ENCODE measurements at places on chromosomes 16 and 17.

- no peak for DNase-seq
Observed at GRCh38 chr17:61076621-61077031, 323.0 kb upstream of the TBX2 start.

GRCh38 chr16:64823481-64824075 is 298.3 kb downstream of the CDH11 start:
- no peak for DNase-seq

- DNase-seq, result no peak
Observed at GRCh38 chr16:22250522-22250921, 44.4 kb downstream of the EEF2K start.

GRCh38 chr17:32345951-32346600 is 3.9 kb upstream of the ZNF207 start:
- no peak for DNase-seq

DNA sequence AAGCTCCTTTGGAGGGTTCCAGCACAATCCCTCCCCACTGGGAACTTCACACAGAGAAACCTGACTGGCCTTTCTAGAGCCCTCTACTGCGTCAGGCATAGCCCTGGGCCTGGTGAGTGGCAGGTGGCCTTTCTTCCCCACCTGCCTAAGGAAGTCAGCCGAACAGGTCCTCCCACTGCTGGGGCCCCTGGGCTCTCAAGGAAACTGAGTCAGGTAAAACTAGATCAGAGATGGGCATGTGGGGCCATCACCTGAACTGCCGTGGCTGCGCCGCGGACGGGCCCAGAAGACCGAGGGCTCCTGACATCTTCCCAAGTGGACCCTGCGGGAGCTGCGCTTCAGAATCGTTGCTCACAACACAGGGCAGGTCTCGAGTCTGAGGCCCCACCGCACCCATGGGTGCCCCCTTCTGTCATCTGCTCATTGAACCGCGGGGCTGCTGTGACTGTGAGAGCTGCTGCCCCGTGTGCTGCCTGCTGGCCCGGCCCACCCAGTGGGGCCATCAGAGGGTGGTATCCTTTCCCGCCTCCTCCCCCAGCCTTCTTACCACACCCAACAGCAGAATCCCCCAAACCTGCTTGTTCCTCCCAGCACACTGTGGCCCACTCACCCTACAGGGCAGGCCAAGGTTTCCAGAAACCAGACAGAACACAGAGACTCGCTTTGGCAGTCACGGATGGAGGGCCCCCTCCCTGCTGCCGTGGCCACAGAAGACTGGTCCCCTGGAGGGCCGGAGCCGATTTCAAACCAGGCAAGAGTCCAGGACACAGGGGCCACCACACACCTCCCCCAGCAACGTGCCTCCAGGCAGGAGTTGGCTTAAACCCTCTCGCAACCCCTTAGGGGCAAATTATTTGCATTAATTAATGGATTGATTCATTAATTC is 81.1 kb downstream of the TBC1D16 start:
- no peak for DNase-seq

GRCh38 chr17:55053855-55054254 is 85.3 kb downstream of the STXBP4 start:
- no peak for DNase-seq

DNA sequence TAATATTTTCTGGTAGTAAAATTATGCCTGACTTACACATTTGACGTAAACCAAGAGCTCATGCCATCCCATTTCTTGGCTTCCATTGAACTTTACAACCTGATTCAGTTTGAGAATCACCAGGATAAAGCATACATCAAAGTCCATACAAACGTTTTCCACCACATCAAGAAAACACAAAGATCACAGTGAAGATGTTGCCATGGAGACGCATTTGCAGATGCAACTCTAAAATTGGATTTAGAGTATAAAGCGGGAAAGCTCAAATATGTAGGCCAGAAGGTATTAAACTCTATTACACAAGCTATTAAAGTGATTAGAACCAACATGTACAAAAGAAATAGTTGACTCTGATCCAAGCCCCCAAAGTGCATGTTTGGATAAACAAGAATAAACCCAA is 10.4 kb downstream of the C16orf46 start:
- DNase-seq, result no peak

DNA sequence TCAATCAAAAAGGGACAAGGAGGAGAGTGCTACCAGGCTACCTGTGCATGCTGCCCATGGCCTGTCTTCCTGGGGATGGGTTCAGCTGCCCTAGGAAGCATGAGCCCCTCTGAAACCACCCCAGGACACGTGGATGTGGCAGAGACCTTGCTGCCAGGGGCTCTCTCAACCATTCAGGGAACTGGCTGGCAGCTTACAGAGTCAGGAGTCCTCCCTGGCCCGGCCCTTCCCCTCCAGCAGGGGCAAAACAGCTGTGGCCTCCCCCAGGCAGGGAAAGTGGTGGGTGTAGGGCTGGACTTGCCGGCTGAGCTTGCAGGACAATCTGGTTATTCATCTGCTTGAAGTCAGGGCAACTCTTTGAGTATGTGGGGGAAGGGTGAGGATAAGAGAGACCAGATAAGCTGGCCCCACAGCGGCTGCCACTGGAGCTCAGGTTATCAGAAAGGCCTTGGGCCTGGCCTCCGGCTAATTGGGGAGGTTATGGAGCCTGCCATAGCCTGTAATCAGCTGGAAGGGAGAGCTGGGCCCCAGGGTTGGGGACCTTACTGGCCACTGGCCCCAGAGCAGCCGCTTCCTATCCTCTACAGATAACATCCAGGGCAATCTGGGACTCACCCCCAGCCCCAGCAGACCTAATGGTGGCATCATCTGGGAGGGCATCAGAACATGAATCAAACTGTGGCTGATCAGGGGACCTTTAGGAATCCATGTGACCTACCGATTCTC is 5.6 kb upstream of the TBX2 start:
- DNase-seq, result no peak

GRCh38 chr17:82668631-82669099 is 20.4 kb upstream of the WDR45B start:
- DNase-seq, result peak; percentile 35

- DNase-seq, result no peak
Observed at GRCh38 chr16:28839899-28840298, 6.2 kb downstream of the TUFM start.

- DNase-seq, result no peak
Observed at GRCh38 chr17:67322042-67322787, 44.2 kb downstream of the PSMD12 start.

DNA sequence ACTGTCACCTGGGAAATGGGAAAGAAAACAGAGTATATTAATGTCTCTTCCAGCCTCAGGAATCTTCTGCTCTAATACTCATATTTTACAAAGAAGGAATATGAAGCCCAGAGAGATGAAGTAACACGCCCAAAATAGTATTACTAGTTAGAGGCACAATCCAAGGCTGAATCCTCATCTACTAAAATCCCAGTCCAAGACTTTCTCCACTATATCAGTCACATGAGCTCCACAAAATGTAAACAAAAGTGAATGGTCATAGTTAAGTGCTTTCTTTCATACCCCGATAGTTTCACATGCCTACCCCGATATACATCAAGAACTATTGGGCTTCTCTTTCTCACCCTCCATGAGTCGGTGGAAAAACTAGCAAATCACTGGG is 965 bp downstream of the INTS2 start:
- DNase-seq, result peak; percentile 22

GRCh38 chr17:6456321-6456720 is 12.1 kb downstream of the PIMREG start:
- no peak for DNase-seq

DNA sequence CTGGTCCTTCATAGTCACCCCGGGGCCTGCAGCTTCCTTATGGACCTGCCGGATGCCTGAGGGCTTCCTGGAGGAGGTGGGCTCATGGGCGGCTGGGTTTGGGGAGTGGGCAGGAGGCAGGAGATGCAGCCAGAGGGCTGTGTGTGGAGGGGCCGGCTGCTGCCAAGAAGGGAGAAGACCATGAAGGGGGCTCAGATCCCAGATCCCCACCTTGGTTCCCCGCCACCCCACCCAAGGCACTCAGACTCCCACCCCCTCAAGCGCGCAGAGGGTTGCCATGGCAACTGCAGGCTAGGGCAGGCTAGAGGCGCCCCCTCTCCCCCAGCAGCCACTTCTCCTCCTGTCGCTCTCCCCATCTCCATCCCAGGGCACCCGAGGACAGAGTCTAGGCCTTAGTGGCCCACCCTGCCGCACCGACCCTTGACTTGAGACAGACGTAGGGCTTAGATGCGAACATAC is 104.5 kb downstream of the CRLF3 start:
- DNase-seq, result no peak

- DNase-seq, result no peak
Observed at GRCh38 chr17:40072040-40072734, 9.4 kb downstream of the THRA start.

- DNase-seq, result no peak
Observed at GRCh38 chr17:39404542-39405378, 3.3 kb upstream of the FBXL20 start.

DNA sequence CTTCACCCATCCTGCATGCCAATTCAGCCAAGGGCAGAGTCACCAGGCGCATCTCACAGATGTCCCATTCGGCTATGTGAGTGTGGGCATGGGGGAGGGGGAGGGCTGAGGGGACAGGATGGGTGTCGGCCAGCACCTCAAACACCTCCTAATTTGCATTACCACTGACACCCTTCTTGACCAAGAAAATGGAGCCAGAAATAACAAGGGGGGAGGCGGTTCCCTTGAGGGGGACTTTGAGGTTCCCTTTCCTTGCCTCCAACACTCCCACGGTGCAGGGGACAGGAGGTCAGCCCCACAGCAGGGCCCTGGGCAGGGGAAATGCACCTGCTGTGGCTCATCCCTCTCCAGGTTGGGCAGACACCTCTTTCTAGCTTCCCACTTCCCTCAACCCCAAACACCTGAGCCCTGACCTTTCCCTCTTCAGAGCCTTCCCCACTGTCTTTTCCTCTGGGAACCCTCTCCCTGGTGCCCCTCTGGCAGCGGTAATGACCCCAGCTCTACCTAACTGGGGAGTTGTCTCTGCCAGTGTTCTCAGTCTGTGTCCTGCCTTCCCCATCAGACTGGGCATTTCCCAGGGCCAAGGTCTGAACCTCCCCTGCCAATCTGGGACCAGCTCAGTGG is 18.2 kb upstream of the TBX21 start:
- DNase-seq, result no peak

DNA sequence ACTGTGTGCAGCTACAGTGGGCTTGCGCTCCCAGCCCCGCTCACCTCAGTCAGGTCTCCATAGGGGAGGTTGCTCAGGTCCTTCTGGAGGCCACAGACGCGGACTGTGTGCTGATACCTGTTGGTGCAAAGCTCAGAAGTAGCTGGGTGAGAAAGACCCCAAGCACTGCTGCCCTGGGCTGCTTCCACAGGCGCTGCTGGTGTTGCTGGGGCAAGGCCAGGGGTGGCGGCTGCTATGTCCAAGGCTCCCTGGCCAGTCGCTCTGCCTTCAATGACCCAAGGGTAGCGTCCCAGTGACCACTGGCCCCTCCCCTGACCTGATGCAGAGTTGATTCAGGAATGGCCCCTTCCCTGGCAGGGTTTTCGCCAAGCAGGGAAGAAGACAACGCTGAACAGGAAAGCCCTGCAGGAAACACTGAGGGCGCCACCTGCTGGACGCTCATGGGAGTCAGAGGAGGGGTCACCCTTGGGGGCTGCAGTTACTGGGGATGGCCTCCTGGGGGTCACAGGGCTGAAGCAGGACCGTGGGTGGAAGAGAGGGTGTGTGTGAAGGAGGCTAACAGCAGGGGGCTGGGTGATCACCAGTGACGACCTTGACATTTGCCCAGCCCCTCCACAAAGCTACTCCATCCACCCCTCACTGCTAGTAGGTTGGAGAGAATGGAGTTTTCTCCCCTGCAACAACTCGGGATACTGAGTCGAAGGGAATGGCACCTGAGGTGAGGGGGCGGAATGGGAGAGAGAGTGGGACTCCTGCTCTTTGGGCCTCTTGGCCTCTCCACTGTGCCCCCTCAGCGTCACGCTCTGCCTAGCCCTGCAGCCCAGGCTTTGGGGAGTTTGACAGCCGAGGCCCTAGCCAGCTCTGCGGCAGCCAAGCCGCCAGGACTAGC is 38.3 kb downstream of the ABCC12 start:
- DNase-seq, result peak; percentile 87

DNA sequence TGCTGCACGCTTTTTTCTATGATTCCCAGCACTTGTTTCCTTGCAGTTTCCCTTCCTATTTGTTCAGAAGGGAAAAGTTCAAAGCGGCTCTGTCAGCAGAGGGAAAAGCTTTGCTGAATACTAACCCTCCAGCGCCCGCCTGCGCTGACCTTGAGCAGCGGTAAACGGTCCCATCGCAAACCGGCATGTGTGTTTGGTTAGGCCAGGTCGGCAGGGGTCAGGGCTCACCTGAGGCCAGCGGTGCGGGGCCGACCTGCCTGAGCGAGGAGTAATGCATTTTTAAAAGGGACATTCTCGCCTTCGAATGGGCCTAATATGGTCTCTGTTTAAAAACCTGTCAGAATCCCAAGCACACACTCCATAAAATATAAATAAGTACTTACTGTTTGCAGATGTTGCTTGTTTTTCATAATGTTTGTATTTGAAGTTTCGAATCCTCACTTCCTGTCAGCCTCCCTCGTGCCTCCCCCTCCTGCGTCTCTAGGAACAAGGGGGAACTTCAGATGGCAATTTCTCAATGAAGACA is 110.1 kb downstream of the IRX3 start:
- DNase-seq, result no peak

GRCh38 chr16:72129976-72130656 is 36.5 kb downstream of the DHX38 start:
- DNase-seq, result no peak

DNA sequence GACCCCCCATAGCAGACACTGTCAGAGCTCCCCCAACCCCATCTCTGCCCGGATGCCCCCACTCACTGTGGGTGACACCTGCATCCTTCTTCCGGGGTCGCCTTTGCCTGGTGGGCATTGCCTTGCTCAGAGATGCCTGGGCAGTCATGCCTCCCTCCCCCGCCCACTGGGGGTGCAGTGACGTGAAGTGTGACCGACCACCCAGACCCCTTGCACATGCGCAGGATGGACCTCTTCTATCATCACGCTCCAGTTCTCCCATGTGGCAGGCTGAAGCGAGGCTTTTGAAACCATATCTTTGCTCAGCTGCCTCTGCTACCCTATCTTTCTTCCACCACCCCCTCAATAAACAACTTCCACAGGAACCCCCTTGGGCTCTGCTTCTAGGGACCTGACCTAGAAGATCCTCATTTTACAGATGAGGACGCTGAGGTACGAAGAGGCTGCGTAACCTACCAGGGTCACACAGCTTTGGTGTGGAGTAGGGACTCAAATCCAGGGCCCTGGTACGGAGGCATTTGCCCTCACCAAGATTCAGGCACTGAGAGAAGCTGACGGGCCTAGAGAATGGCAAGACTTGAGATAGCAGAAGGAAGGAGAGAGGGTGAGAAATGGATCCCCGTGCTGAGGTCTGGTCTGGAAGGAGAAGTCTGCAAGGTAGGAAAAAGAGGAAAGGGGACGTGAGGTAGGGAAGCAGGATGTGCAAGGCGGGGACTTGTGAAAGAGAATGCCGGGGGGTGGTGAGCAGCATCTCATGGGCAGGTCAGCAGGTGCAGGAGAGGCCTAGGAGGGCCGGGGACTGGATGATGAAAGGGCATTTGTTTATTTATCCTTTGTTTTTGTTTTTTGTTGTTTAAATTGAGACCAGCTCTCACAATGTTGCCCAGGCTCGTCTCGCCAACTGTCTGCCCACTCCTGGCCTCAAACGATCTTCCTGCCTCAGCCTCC is 14.4 kb downstream of the NLRC5 start:
- DNase-seq, result peak; percentile 44

GRCh38 chr16:60407606-60408005 is 1628.6 kb downstream of the CDH8 start:
- no peak for DNase-seq

All from germinal center (tissue), 1 donor.